ENCODE measurements at places on chromosomes 11 and 22. TPM values are rescaled to one million over a fixed set of nuclear protein-coding genes. Genes with fewer than 3 reads are reported as not detected.

Gene CHRDL2
- total RNA-seq = not detected

Gene CRYBB1
- total RNA-seq = not detected

Gene GNG3
- total RNA-seq = not detected

Gene XKR3
- not detected for total RNA-seq

Measured in pericardium fibroblast (primary cell).